ENCODE measurements at places on chromosomes 1 and 21. TPM values are rescaled to one million over a fixed set of nuclear protein-coding genes. Genes with fewer than 3 reads are reported as not detected.
A peak's percentile ranks its signal among the peaks of the same experiment; 100 is the strongest.

Gene CALML6
- total RNA-seq, result 0.87 TPM

Gene PTPRF
- total RNA-seq, result 275 TPM

Gene LCE1D
- not detected for total RNA-seq

Gene LCE2A
- not detected for total RNA-seq

Gene MX2
- 4.0 TPM for total RNA-seq

Gene CYP4A22
- not detected for total RNA-seq

Gene WNT3A
- total RNA-seq, result 0.16 TPM

Gene PWP2
- 41.6 TPM for total RNA-seq

Gene CDK18
- total RNA-seq, result 71.9 TPM

Gene HHAT
- 0.66 TPM for total RNA-seq

Gene GJA5
- 3.0 TPM for total RNA-seq

DNA sequence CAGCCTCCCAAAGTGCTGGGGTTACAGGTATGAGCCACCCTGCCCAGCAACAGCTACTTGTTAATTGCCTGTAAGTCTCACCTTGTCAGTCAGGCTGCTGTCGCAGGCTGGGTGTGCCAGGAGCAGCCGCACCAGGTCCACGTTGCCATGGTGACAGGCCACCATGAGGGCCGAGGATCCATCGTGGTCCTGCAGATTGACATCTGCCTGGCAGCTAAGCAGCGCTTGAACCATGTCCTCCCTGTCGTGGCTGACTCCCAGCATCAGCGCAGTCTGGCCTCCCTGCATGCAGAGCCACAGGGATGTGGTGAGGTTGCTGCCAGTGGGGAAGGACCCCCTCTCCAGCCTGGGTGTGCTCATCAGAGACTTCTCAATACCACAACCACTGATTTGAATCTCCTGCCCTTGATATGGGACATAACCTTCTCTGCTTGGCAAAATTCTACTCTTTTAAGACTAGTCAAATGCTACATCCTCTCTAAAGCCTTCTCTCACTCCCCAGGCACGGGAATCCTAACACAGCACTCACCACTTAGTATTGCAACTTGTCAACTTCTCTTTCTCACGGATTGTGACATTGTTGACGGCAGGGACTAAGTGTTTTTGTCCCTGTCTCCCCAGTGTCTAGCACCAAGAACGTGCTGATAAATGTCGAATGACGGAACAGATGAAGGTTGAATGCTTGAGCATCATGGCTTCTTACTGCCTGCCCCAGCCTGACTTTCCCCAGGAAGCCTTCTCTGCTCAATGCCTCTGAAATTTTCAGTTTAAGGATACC is 52.9 kb downstream of the L1TD1 start:
- peak; percentile 38 for DNase-seq

DNA sequence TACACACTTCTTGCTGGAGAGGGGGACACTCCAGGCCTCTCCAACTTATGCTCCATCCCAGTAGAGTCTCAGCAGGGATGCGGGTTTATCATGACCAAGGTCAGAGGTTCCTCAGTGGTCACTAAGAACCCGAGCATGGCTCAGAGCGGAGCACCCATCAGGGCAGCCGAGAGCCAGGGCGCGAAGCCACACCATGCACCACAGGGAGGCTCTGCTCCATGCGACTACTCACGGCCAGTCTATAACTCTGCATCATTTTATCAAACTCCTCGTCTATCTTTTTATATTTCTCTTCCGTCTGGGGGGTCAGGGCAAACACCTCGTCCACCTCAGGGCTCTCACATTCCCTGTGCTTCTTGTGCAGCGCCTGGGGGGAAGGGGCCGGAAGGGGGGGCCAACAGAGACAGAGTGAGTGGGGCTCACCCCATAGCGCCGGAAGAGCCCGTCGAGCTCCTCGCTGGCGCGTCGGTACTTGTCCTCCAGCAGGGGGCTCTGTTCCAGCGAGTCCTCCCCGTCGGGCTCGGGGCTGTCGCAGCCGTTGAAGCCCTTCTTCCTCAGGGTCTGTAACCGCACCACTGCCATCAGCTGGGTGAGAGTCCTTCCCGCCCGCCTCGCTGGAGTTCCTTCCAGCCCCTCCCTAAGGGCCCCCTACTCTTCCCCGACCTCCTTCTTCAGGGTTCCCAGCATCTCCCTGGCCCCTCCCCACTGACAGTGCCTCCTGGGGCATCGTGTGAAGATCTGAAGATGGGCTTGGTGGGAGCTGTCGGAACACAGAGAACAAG is 20.0 kb downstream of the MEF2D start:
- peak; percentile 91 for DNase-seq

DNA sequence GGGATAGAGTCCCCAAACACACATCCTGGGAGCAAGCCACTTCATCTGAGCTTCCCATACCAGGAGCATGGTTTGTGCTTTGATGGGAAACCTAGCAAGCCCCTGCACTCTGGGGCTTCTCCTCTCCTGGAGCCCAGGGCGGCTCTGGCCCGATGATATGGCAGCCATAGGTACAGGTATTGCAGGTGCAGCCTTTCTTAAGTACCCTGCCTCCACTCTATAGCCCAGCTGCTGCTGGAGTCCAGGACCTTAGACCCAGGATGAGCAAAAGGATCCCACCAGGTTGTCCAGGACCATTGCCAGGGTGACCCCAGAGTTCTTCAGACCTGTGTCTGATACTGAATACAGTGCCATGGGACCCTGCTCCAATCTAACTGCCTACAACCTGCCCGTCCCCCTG is 4.2 kb downstream of the C1orf226 start:
- no peak for DNase-seq

- no peak for DNase-seq
Observed at GRCh38 chr1:230633469-230633868, 8.8 kb upstream of the COG2 start.

GRCh38 chr21:26432410-26432809 is 140.7 kb downstream of the CYYR1 start:
- DNase-seq, result no peak

DNA sequence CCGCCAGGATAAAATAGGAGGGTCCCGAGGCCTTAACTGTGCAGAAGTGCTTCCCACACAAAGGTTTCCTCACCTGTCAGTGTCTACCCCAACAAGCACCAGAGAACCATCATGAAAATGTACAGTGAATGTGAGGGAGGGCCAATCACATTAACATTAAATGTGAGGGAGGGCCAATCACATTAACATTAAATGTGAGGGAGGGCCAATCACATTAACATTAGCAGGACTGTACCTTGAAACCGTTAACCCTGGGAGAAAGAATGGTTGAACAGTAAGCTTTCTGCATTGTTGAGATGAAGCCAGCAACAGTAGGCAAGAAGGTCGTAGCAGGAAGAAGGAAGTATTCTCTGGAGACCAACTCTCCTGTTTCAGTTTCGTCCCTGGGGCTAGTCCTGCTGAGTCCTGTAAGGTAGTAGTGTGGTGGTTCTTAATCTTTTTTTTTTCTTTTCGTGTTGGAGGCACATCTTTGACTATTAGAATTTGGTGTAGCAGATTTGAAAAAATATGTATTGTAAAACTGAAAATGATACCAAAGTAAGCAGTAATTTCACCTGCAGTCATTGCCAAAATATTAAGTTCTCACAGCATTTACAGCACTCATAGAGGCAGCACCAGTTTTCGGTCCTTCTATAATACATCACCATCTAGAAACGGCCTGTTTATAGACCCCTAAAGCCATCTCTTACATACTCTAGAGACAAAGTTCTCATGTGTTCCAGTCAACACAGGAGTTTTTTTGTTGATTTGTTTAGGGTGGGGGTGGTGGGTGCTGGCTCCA is 98.6 kb upstream of the PPP2R5A start:
- no peak for DNase-seq

- no peak for DNase-seq
Observed at GRCh38 chr1:21931171-21932093, 5.7 kb downstream of the HSPG2 start.

GRCh38 chr21:39681257-39681656 is 63.7 kb upstream of the IGSF5 start:
- DNase-seq, result no peak

GRCh38 chr1:202622388-202622787 is 87.9 kb downstream of the SYT2 start:
- DNase-seq, result no peak

DNA sequence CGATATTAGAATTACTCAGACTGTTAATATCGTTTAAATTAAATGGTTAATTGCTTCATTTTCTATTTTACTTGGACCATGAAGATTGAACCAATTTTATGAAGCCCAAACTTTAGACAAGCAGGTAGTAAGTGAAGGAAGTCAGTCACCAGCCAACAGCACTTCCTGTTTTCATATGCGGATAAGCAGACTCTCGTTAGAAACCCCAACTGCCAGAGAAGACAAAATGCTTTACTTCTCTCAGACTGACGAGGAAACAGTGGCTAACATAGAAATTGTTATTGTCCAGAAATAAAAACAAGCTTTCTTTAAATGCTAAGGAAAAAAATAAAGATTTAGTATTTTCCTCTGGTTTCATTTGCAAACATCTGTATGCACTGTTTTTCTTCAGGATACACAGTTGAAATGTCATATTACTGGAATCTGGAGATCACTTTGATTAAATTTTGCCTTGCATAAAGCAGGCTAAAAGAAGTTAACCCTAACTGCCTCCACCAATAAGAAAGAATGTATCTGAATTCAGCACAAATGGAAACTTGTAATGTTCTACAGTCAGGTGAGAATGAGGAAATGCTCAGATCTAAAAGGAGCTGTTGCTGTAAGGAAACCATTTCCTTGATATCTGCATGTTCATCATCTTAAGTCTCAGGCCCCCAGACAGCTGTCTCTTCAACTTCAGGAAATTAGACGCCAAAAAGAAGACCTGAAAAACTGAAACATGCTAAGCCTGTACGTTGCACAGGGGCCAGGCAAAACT is 129.8 kb upstream of the SAMSN1 start:
- DNase-seq, result no peak

DNA sequence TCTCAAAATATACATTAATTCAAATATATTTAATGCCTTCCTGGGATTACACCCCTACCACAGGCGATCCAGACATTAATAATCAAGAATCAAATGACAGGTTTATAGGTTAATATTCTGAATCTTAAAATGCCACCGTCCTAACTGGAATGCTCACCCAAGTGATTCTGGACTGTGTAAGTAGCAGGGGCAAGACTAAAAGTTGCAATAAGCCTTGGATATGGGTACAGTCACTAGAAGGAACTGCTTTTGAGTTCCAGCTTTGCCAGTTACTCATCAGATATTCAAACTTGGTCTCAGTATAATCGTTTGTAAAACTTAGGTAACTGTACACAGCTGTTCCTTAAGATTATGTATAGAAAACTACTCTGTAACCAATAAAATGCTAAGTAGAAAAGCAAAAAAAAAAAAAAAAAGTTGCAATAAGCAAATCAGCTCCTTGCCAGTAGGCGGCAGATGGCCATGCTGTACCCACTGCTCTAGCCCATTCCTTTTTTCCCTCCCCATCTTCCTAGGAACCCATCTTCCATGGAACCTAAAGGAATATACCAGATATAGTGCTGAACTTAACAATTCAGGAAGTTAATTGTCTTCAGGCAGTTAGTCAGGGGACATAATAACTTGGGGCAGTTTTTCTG is 10.5 kb downstream of the RO60 start:
- peak; percentile 21 for DNase-seq

DNA sequence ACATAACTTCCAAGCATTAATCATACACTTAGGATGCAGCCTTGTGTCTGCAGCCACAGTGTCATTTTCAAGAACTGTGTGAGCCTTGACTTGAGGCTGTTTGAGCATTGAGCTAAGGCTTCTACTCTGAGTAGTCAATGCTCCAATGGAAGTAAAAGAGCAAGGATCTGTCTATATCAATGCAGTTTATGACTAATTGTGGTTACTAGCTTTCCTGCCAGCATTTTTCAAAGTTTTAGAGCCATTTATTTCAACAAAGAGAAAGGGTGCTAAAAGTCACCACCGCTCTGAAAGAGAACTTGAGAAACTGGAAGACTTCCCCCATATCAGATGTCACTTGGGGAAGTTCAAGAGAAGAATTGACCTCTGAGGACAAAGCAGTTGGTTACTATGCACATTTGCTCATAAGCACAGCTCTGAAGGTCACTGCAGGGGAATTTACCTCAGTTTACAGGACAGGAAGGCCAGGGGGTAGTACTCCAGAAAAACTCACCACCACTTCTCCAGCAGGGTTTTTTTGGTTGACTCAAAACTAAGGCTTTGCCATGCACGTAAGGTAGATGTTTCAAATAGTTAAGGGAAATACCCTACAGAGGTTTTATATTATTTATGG is 24.5 kb upstream of the RGS1 start:
- no peak for DNase-seq

GRCh38 chr1:1111516-1112236 is 4.2 kb downstream of the C1orf159 start:
- DNase-seq, result no peak

DNA sequence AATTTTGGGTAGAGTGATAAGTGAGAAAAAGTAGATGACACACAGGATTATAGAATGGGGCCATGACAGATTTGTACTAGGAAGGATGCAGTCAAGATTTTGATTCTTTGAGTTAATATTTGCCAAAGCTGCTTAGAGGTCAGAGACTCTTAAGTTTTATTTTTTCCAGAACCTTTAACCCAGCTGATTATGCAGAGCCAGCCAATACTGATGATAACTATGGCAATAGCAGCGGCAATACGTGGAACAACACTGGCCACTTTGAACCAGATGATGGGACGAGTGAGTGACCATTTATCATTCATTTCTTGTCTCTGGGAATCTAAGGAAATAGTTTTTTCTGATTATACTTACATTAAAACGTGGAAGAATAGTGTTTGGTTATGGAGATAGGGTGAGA is 16.1 kb downstream of the UBAP2L start:
- DNase-seq, result no peak

- no peak for DNase-seq
Observed at GRCh38 chr1:71695084-71695483, 587.3 kb downstream of the NEGR1 start.

- DNase-seq, result no peak
Observed at GRCh38 chr1:31607360-31607759, 10.1 kb upstream of the HCRTR1 start.

GRCh38 chr1:228272831-228273571 is 65.2 kb downstream of the OBSCN start:
- no peak for DNase-seq

- no peak for DNase-seq
Observed at GRCh38 chr1:115426231-115426771, 88.3 kb upstream of the NGF start.

DNA sequence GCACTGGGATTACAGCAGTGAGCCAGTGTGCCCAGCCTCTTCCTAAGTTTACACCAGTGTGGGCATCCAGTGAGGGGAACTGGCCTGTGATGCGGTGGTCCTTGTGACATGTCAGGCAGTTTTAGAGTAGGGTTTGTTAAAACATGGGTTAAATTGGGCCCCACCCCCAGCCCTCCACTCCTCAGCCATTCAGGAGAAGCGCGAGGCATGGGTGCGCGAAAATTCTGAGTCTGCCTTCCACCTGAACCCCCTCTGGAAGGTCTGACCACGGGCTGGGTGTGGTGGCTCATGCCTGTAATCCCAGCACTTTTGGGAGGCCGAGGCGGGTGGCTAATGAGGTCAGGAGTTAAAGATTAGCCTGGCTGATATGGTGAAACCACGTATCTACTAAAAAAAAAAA is 51.7 kb downstream of the SKI start:
- no peak for DNase-seq

- DNase-seq, result no peak
Observed at GRCh38 chr1:164950541-164950986, 391.6 kb downstream of the PBX1 start.
